ENCODE measurements at places on chromosomes 3 and 15.

GRCh38 chr15:100464888-100465287, 63.9 kb downstream of the CERS3 start:
- no peak for DNase-seq

DNA sequence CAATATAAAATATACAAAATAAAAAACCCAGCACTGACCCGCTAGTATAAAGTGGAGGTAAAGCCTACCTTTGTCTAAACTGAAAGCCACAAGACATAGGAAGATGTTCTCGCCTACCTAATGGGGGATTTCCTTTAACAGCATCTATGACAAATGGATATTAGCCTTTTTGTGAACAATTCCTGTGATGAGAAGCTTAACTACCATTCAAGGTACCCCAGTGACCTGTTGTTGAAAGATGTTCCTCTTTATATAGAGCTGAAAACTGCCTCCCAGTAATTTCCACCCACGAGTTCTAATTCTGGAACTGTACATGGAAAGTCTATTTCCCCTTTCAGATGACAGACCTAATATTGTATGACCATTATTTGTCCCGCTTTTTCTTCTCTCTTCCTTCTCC, 109.8 kb upstream of the RASGRP1 start:
- DNase-seq, result no peak

DNA sequence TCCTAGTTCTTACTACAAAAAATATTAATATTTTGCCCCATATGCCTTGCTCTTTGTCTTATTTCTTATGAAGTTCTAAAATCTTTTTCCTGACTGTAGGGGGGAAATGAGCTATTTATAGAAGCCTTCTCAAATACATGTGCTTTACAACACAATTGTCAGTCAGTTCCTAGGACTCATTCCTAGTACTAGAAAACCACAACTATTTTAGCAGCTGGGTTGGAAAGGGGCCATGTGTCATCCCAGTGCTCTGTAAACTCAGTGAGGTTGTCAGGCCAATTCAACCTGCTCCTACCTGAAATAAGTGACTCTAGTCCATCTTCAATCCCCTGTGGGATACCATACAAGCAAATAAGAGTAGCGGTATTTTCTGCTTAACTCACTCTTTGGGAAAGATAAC, 153.8 kb downstream of the ULK4 start:
- no peak for DNase-seq

DNA sequence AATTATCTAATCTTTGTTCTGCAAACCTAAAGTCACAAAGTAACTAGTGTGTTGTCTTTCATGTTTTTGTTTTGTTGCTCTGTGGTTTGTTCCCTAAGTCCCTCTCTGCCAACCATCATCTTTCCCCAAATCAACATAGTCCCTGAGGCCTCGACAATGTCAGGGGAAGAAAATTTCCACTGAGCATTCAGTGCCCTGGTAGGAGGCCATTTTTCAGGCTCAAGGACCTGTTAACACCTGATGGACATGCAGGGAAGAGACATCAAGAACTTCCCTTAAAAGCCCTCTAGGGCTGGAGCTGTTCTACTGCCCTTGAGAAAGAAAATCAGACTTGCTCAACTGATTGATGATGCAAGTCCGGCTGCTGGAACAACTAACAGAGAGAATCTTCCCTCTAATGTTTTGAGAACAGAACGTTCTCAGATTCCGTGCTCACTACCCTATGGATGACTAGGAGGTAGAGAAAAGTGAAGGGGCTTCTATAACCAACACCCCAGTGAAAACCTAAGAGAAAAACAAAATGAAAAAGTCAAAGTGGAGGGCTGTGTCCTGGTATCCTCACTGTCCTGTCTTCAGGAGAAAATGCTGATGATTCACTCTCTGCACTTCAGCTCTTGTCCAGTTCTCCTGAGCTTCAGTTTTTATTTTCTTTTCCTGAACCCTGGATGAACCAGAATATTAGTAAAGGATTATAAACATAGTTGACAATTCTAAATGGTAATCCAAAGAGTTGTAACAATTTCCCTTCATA, 373.1 kb downstream of the FOXP1 start:
- DNase-seq, result no peak

- no peak for DNase-seq
These were observed 278.1 kb upstream of the PLSCR5 start for GRCh38 chr3:146883288-146883687.

DNA sequence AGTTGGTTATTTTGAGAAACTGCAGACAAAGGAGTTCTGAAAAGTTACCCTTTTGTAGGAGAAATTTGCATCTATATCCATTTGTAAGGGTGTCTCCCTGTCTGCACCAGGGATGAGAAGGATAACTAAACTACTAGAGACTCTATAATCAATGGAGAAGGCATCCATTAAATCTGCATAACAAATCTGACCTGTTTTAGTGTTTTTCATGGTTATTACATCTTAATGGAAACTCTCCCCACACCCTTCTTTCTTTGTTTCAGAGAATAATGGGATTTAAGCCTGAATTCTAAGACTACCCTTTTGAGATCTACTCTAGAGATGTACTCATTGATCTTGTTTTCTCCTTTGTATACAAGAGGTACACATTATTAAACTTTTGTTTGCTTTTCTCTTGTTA, 82.0 kb upstream of the DAZL start:
- no peak for DNase-seq

GRCh38 chr15:65494076-65494475, 23.4 kb downstream of the DPP8 start:
- no peak for DNase-seq

GRCh38 chr3:36648241-36649034, 115.9 kb downstream of the DCLK3 start:
- no peak for DNase-seq

DNA sequence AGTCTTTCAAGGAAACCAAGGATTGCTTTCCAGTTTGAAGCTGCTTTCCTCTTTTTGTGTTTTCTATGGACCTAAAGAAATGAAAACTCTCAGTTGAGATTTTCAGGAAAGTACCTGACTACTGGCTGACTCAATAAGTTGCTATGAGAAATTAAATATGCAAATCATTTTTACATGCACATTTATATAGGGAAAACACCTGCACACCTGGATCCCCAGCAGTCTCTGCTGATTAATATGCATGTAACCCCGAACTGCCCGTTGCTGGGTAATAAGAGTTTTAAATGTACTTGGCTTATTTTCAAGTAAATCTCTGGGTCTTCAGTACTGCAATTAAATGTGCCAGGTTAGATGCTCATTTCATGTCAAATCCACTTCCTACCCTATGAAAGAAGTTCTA, 77.2 kb downstream of the KBTBD8 start:
- no peak for DNase-seq

GRCh38 chr3:5194801-5195509, 7.4 kb downstream of the EDEM1 start:
- DNase-seq, result no peak

GRCh38 chr3:14581334-14582044, 41.3 kb upstream of the GRIP2 start:
- DNase-seq, result no peak

DNA sequence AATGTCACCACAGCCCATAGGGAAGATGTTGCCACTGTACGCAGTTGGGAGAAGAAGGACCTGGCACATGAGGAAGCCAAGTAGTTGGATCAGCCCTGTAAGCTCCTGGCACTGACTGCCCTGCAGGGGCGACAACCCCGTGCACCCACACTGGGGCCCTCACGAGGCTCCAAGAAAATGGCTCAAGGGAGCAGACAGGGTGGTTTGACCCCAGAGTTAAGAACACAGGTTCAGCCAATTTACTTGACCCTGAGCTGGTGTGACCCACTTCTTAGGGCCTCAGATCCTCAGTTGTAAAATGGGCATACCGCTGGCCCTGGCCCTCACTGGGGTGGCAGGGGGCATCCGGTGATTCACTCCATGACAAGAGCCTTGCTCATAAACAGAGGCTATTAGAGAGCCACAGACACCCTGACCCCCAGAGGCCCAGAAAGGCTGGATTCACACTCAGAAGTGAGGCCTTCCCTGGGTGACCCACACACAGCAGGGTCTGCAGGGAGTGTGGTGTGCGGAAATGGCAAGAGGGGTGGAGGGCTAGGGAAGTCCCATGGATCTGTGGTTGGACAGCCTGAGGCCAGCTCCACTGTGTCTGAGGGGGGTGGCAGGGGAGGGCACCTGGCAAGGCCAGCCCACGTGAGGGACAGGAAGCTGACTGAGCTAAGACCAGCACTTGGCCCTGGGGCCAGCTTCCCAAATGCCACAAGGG, 1.7 kb upstream of the HHATL start:
- DNase-seq, result no peak

- DNase-seq, result no peak
These were observed 5.1 kb downstream of the IGDCC3 start for GRCh38 chr15:65372787-65373067.

- peak; percentile 95 for DNase-seq
These were observed at the start of gene CCNL1 for GRCh38 chr3:157159762-157160657. TSS of gene CCNL1 (minus strand) at chr3:157160147. CDS start at chr3:157160094, 53 bp downstream.

DNA sequence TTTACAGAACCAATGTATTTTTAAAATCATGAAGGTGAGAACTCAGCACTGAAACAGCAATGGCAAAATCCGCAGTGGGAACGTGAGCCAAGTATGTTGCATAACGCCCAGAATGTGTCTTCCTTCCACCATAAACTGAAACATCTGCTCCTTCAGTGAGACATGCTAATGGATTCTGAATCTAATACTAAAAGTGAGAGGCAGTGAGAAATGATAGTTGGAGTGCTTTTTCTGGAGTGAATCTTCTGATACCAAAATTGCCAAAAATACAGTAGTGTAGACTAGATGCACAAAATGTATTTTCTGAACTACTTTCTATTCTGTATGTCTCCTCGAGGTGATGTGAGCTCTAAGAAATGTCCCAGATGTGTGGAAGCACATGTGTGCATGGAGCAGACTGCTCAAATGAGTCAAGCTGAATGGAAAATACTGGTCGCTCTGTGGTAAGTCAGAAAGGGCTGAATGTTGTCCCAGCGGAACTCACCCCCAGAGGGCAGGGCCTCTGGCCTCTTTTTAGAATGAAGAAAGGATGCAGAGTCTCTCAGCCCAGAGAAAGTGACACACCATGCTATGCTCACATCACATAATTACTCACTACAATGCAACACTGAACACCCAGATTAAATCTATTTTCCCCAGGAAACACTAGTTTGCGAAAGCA, 73.0 kb downstream of the ATP10A start:
- DNase-seq, result peak; percentile 57

GRCh38 chr3:190303884-190304283, 18.4 kb downstream of the CLDN1 start:
- DNase-seq, result no peak

- DNase-seq, result no peak
These were observed 43.9 kb upstream of the TRPM1 start for GRCh38 chr15:31145271-31145911.

GRCh38 chr3:15356176-15356575, 23.8 kb upstream of the SH3BP5 start:
- no peak for DNase-seq

GRCh38 chr3:31729573-31729972, 196.8 kb downstream of the STT3B start:
- DNase-seq, result no peak

DNA sequence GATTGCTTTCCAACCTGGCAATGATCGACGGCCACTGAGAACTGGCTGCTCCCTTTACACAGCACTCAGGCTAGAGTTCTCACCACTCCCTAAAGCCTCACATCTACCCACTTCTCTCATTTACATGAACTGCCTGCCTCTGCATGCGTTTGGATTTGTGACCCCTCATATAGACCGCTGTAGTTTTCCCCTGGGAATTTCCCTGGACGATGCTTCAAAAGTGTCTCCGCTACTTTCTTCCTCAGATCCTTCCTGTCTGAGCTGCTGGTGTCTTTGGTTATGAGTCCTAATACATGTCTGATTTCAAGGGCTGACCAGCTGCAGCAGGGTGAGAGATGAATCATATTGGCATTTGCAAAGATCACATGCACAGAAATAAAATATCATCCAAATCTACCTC, 116.7 kb upstream of the ETV5 start:
- no peak for DNase-seq

DNA sequence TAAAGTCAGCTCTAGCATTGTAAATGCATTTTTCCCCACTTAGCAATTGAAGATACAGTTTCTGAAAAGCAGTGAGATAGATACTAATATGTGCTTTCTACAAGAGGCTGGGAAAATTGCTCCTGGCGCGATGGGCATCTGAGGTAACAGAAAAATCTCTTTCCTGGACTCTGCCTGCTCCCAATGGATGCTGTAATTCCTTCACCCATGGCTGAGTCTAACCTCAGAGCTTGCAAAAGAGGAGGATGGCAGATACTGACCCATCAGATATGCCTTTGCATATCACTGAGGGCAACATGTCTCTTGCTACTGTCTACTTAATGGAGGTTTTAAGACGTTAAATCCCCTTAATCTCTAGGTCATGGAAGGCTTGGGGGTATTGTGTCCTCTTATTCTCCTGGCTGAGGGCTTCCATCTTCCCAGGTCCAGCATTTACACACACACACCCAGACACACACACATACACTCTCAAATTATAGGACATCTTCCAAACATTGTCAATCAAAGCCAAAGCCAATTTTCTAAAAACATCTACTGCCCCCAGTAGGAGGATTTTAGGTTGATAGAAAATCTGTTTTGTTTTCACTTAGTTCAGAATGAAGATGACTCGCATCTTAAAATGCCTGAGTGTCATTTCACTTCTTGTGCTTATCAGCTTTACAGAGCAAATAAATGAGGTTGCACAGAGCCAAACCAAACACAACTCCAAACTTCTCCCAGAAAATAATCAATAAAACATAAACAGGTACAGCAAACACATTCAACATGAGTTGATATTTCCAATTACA, 2.4 kb downstream of the TRPM1 start:
- peak; percentile 23 for DNase-seq

- DNase-seq, result no peak
These were observed 49.2 kb downstream of the NBEAL2 start for GRCh38 chr3:47028667-47029066.

DNA sequence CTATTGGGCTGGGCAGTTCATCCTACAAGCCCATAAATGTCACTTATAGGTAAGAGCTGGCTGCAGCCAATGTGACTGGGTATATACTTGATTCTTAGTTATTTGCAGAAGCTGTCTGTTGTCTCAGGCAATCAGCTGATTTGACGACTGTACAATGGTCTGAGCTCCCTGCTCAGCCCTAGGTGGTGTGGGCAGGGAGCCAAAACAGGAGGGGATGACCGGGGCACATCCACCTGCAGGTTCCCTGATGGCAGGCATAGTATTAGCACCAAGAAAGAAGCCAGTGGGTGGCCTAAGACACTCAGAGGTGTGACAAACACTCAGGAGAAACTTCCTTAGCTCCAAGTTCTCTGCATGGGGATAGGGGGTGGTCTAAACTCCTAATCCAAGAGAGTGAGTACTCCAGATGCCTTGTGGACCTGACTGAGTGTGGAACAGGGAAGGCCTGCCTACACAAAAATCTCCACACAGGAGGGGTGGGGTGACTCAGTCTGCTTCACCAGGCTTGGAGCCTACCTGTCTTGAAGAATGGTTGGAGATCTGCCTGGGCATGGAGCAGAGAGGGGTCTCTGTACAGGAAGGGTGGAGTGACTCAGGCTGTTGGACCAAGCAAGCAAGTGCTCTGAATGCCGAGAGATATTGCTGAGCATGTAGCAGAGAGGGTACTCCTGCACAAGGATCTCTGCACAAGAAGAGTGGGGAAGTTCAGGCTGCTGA, 690.4 kb upstream of the NAALADL2 start:
- no peak for DNase-seq
